Activated CD4-positive, alpha-beta memory T cell treated with anti-CD3 and anti-CD28 coated beads for 36 hours (primary cell): ENCODE measurements at places on chromosomes 3 and 15. TPM values are rescaled to one million over a fixed set of nuclear protein-coding genes. Genes with fewer than 3 reads are reported as not detected.

AP3B2 gene
- 0.40 TPM for total RNA-seq

SEMA3B gene
- 0.86 TPM for total RNA-seq

COL6A6 gene
- not detected for total RNA-seq

GOLGA6A gene
- total RNA-seq, result not detected

ETV5 gene
- 0.74 TPM for total RNA-seq

FBXL22 gene
- 0.74 TPM for total RNA-seq

TGM4 gene
- total RNA-seq, result not detected

MESP2 gene
- total RNA-seq, result not detected

ADIPOQ gene
- total RNA-seq, result not detected
